ENCODE measurements at places on chromosomes 4 and X.
A peak's percentile ranks its signal among the peaks of the same experiment; 100 is the strongest.

DNA sequence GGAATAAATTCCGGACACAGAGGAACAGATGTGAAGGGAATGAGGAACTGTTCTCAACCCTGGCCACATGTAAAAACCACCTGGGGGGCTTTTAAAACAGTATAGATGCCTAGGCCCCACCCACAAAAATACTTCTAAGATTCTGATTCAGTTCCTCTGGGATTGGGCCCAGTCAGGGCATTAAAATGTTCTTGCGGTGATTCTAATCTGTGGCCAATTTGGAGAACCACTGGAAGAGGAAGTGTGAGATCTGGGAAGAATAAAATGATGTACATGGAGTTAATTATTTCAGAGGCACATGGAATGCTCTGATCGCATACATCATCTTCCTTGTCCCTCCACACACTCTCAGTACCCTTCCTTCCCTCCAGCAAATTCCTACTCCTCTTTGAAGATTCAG lies 192.2 kb downstream of the APBB2 start:
- DNase-seq, result no peak

DNA sequence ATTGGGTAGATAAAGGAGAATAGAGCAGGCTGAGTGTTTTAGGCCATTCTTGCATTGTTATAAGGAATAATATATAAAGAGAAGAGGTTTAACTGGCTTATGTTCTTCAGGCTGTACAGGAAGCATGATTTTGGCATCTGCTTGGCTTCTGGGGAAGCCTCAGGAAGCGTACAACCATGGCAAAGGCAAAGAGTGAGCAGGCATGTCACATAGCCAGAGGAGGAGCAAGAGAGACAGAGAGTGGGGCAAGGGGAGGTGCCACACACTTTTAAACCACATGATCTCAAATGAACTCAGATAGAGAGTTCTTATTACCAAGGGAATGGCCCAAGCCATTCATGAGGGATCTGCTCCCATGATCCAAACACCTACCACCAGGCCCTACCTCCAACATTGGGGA lies 4.4 kb upstream of the METTL14 start:
- DNase-seq, result no peak

DNA sequence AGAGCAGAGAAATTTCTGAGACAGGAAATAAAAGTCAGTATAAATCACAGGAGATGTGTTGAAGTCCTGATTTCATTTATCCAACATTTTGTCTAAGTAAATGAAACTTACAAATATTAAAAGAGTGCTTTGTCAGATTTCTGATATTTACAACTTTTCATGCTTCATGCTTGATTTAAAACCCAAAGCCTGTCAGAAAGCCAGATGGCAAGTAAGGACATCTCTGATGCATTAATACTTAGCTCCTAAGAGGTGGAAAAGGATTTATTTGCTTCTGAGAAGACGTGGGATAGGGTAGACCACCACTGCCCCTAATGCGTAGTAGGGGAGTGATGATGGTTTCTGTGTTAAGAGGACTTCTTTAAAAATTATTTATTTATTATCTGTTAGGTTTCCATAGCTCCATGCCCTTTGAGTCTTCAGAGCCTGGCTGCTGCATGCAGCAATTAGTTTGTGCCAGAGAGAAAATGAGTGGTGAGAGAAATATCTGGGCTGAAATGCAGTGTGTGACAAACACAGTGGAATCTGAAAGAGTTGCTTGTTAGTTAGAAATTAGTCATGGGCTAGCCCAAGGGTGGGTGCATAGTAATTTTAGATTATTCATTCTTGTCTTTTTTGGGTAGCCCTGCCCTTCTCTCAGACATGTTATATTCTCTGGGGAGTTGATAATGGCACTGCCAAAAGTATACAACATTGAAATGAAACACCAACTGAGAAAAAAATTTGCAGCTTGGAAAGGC lies 333.8 kb downstream of the C4orf33 start:
- no peak for DNase-seq

GRCh38 chrX:136608295-136608933 lies 39.5 kb upstream of the CD40LG start:
- peak; percentile 29 for DNase-seq

GRCh38 chrX:69189576-69190371 lies 24.5 kb upstream of the PJA1 start:
- DNase-seq, result no peak

All from stimulated activated CD4-positive, alpha-beta T cell treated with anti-CD3 and anti-CD28 coated beads, TNF-alpha, amount 100 ng/mL, for 1 hour (primary cell).